H4 (cell line): ENCODE measurements at places on chromosomes 5 and 9. TPM values are rescaled to one million over a fixed set of nuclear protein-coding genes. Genes with fewer than 3 reads are reported as not detected.

DNA sequence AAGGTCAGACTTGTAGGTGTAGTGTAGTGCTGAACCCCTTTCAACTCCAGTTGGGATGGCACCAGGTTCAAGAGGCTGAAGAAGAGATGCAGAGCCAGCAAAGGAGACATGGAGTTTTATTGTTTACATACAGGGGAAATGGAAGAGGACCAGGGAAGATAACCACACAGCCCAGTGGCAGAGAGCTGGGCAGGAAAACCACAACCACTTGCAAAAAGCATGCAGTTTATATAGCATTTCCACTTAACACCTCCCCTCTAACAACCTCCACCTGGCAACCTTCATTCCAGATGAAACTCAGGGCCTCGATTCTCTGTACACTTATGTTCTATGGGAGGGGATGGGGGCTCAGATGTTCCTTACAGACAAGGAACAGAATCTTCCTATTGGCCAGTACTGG, 56.9 kb downstream of the SNX24 start:
- DNase-seq: peak; percentile 25

The LCN9 gene
- total RNA-seq: not detected in 2 replicates

DNA sequence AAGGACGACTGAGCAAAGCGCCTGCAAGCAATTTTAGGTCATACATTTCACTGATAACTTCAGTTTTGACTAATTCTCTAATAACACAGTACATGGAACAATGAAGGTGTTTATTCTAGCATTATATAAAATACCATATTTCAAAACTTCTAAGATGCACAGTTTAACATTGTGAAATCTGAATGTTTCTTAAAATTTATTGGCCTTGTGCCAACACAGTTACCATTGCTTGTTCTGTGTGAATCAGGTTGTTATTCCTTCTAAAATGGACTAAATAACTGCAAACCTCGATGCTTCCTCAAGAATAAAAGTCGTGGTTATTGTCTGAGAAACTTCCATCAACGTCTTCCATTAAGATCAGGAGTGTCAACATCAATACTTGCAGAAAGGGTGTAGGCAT, 8.0 kb downstream of the MCC start:
- DNase-seq: no peak

DNA sequence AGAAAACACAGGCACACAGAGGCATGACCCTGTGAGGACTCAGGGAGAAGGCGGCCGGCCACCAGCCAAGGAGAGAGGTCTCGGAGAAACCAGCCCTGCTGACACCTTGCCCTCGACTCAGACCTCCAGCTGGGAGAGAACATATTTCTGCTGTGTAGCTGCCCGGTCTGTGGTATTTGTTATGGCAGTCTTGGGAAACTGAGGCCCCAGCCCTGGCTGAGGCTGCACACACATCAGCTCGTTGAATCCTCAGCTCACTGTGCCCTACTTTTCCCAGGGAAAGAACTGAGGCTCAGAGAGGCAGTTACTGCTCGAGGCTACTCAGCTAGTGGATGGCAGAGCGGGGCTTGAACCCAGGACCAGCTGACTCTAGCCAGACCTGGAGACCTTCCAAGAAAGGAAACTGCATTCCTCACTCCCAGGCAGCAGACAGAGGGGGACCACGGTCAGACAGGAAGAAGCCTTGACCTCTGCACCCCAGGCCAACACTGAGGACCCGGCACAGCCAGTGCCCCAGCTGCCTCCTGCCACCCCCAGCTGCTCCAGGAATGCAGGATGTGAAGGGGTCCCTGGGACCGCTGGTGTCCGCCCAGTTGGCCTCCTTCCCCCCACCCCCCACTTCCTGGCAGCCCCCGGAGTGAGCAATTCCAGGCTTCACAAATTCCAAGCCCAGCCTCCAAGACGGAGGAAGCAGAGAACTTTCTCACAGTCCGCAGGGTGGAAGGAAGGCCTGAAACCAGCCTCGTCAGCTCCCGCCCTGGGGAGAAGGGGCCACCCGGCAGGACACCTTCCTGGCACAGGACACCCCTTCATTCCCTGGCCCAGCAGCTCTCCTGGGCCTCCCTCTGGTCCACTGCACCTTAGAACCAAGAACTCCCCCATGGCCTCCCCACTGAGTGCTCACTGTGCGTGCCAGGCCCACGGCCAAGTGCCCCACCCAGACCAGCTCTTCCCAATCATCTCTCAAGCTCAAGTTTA, 69.9 kb downstream of the LRSAM1 start:
- peak; percentile 62 for DNase-seq

DNA sequence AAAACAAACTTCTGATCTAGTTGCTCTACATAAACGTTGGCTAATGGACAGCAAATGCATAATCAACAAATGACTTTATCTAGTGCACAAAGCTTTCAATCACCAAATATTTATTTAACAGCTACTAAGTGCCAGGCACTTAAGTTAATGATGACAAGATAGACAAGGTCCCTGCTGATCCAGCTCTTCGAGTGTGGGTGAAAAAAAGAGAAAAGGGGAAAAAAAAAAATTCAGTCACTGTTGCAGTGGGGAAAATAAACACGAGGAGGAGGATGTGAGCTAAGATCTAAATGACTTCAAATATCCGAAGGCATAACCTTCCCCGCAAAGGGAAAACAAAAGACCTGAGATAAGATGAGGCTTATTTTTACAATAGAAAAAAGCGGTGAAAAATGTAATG, 9.6 kb downstream of the PSIP1 start:
- no peak for DNase-seq

The SEPTIN8 gene
- total RNA-seq: 30.3 and 33.7 TPM in 2 replicates

The IFNK gene
- total RNA-seq: not detected in 2 replicates

GRCh38 chr9:130961511-130962300, 22.7 kb upstream of the FIBCD1 start:
- DNase-seq: no peak

The NR2F1-AS1 gene
- total RNA-seq: 5.2 and 10.4 TPM in 2 replicates

GRCh38 chr9:136191099-136191959, 13.6 kb downstream of the LHX3 start:
- DNase-seq: no peak

GRCh38 chr9:529731-530130, 311.8 kb upstream of the DMRT1 start:
- DNase-seq: no peak

DNA sequence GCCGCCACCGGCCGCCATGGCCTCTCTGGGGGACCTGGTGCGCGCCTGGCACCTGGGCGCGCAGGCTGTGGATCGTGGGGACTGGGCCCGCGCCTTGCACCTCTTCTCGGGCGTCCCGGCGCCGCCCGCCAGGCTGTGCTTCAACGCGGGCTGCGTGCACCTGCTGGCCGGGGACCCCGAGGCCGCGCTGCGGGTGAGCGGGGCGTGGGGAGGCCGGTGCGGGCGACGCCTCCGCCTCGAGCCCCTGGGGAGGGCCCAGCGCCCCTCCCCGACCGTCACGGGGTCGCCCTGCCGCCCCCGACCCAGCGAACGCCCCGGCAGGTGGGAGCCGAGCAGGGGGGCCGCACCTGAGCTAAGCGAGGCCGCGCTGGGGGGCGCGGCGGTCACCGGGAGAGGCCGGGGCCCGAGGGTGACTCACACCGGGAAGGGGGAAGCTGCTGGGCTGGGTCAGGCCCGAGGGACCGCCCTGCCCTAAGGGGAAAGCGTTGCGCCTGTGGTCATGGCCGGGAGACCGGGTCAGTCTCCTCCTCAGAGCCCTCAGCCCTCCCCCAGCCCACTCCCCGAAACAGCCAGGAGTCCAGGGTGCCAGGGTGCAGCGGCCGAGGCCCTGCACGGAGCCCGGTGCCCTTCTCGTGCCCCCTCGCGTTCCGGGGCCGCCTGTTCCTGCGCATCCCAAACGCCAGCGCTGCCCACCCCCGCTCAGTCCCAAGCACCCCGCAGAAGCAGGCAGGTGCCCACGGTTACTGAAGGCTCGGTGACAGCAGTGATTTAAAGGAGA, 510 bp downstream of the NOXA1 start:
- DNase-seq: no peak

- DNase-seq: no peak
Measured at GRCh38 chr5:16159636-16160035, 20.0 kb downstream of the MARCHF11 start.

DNA sequence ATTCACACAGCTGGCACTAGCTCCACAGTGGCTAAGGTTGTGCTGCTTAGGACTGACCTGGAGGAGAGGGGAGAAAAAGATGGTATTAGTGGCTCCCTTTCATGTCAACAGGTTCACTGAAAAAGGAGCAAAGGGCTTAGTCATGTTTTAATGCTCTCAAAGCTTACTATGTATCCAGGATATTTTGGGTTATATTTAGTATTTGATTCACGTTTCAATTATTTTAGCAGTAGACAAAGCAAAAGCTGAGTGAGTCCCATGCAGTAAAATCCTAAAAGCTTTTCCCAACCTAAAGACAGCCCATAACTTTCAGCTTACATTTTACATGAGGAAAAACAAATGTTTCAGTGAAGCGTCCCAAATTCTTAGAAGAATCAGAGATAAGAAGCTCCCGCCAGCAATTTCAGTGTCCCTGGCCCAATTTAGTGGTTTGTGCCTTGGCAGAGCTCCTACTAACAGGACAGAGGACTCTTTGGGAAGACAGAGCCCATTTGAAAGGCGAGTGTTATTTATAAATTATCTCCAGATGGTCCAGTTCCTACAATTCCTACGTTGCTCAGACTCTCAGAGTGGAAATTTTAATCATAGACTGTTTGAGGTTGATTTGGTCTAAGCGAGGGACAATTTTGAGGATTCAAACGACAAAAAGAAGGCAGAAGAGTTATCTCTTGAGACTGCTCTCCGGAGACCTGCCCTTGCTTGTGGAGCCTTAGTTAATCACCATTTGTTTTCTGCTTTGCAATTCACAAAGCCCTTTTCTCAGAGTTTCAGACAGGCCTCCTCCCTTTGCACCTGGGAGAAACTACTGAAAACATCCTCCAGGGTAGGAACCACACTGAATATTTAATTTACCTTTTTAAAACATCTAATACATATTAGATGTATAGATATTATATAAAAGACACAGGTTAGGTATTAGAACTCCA, 225.0 kb upstream of the ANKRD55 start:
- no peak for DNase-seq

The TAF11L8 gene
- not detected in 2 replicates for total RNA-seq

DNA sequence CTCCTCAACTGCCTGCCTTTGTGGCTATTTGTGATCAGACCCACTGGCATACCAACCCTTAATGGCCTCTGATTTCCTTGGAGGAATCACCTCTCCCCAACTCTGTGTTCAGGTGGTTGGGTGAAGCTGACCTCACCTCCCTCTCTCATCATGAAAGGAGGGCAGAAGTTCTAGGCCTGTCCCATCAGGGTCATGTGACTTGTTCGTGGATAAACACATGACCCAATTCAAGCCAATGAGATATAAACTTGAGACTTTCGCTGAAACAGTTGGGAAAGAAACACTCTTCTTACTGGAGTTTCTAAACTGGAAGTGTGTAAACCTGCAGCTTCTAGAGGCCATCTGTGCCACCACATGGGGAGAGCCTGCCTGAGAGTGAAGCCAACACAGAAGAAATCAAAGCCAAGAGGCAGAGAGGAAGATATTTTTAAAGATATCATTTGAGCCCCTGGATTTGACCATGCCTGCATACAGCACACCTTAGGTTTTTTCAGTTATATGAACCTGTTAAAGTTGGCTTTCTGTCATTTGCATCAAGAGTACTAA, 5.8 kb downstream of the GABBR2 start:
- DNase-seq: no peak

The FAM78A gene
- total RNA-seq: 0.29 and 0.87 TPM in 2 replicates

The CD14 gene
- not detected in 2 replicates for total RNA-seq
